ENCODE measurements at places on chromosomes 7 and 10.

DNA sequence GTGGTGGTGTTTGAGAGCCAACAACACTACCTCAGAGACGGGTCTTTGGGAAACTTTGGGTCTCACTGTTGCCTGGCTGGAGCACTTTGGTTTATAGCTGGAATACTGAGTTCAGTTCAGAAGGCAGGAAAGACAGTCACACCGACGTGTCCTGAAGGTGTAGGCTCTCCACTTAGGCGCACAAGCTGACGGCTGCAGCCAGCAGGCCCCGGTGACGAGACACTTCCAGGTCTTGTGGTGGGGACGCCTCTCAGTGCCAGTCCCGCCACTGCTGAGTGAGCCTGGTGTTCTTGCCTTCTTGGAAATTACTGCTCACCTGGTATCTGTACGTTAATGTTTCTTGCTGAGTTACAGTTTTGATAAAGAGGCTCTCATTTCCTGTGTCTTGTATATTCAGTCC, 74.0 kb downstream of the WDR37 start:
- DNase-seq: no peak

DNA sequence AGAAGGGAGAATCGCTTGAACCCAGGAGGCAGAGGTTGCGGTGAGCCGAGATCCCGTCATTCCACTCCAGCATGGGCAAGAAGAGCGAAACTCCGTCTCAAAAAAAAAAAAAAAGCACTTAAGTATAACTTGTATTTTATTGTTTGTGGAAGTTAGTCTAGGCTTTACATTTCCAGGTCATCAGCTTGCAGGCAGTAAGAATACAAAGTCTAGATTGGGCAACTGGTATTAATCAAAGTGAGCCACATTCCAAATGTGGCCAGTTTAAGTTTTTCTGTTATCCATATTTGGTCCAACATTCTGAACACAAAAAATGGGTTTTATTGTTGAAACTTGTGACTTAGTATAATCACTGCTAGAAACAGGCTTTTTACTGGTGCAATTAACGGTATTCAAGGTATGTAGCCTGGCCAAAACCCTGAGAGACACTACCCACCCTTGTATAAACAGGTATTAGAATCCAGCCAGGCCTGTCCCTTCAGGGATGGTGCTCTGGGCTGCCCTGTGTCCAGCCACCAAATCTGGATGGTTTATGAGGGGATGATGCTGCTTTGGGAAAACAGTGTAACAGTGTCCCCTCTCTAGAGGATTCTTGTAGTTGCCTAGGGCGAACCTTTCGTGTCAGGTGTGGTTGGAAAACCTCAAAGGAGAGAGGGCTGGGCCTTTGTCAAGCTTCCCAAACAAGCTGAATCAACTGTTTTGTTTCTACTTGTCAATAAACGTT, 122.1 kb upstream of the EFCAB10 start:
- no peak for DNase-seq

GRCh38 chr7:22587322-22587721, 87.3 kb upstream of the STEAP1B start:
- no peak for DNase-seq

DNA sequence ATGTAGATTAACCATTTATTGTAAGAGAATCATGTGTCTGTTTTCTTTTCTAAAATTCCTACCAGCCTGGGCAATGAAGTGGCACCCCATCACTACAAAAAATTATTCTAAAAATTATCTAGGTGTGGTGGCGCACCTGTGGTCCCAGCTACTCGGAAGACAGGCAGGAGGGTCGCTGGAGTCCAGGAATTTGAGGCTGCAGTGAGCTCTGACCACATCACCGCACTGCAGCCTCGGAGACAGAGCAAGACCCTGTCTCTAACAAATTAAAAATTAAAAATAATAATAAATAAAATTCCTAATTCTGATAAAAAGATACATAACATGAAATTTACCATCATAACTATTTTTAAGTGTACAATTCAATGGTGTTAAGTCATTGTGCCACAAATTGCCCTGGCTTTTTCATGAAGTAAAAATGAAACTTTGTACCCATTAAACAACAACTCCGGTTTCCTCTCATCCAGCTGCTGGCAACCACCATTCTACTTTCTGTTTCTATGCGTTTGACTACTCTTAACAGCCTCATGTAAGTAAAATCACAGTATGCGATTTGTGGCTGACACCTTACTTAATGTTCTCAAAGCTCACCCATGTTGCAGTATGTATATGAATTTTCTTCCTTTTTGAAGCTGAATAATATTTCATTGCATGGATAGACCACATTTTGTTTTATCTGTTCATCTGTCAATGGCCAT, 20.6 kb upstream of the USP6NL start:
- no peak for DNase-seq

DNA sequence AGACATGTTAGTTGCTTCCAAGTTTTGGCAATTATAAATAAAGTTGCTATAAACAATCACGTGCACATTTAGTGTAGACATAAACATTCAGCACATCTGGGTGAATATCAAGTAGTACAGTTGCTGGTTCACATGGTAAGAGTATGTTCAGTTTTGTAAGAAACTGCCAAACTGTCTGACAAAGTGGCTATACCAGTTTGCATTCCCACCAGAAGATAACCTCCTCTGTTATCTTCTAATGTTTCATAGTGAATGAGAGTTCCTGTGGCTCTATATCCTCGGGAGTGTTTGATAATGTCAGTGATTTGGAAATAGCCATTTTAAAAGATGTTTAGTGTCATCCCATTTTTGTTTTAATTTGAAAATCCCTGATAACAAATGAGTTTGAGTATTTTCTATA, 259.6 kb upstream of the PLXDC2 start:
- no peak for DNase-seq

- no peak for DNase-seq
These were observed 73.9 kb upstream of the NMT2 start for GRCh38 chr10:15242261-15242840.

DNA sequence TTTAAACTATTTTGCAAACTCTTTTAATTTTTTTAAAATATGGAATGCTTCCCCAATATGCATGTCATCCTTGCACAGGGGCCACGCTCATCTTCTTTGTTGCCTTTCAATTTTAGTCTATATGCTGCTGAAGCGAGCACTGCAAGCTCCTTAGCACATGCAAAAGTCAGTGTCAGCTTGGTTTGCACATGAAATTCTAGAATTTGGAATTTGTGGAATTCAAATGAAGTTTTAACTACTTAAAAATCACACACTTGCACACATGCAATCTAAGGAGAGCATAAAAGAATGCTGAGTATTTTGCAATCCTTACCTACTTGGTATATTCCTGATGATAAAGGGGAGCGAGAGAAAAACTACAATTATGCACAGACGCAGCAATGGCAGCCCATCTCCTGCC, 78.3 kb upstream of the ATP6V0A4 start:
- DNase-seq: no peak

DNA sequence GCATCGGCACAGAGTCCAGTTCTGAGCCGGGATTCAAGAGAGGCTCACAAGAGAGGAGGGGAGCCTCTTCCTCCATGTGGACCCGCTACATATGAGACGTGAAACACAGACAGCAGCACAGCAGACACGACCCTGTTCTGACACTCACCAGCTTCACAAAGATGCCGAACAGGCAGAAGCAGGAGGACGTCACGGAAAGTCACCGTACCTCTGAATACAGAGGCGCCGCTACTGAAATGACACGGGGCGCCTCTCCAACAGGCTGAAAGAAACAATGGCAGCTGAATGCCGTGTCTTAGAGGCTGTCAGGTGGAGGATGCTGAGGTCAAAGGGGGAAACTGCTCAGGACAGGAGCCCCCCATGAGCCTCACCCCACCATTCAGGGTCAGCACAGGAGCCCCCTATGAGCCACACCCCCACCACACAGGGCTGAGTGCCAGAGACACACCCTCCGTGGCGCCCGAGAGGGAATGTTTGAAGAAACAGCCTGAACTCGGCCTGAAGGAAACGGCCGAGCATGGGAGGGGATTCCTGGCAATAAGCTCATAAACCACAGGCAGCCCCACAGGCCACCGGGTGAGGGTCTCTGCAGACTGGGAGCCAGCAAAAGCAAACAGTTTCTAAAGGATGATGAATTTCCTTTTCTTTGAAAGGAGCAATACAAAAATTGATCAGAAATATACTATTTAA, 510.3 kb downstream of the PTPRN2 start:
- no peak for DNase-seq

- DNase-seq: no peak
These were observed 30.5 kb downstream of the BICC1 start for GRCh38 chr10:58543141-58543540.

DNA sequence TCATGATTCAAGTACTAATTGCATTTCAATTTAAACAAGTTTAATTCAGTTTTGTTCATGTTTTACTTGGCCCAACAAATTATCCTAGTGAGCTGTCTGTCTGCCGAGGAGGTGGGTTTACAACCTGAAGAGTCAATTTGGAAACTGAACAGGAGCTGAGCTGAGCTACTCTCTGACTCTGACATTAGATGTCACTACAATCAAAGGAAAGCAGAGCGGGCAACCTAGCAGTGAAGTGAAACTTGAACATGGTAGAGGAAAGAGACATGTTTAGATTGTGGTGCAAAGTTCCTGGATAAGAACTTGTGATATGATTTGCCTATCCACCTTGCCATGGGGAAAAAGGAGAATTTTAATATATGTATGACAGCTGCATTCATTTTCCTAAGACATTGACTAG, 9.6 kb upstream of the AGR3 start:
- no peak for DNase-seq

DNA sequence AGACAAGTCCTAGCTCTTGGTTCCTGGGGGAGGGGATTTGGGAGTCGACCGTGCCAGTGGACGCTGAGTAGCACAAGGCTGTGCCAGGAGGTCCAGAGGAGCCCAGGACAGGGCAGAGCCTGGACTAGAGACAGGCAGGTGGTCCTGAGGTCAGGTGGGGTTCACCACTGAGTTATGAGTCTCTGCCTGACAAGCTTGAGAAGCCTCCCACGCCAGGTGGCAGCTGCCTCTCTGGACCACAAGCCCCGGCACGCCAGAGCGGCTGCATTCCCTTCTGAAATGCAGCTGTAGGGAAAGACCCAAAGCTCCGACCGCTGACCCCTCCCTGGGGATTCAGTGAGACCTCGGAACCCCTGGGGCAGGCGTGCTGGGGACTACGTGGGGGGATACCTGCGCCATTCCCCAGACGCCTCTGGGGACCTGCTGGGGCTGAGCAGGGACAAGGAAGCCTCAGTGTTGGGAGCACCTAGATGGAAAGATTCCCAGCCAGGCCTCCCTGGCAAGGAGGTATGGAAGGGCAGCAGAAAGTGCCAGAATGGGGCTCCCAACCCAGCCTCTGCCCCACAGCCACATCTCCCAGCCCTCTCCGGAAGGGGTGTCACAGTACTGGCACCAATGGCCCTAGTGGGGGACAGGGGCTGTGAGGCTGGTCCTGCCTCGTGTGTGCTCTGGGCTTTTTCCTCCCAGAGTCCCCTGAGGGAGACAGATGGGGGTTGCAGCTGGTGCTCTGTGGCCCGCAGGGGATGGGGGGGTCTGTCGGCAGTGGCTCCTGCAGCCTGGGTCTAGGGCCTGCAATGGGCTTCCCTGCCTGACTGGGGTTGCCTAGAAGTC, 29.0 kb downstream of the PDGFA start:
- no peak for DNase-seq

- DNase-seq: no peak
These were observed 137.0 kb downstream of the PTPRN2 start for GRCh38 chr7:158450476-158451124.

- no peak for DNase-seq
These were observed 65.7 kb upstream of the NOBOX start for GRCh38 chr7:144468990-144469732.

- DNase-seq: no peak
These were observed 15.9 kb downstream of the DLG5 start for GRCh38 chr10:77910524-77911145.

DNA sequence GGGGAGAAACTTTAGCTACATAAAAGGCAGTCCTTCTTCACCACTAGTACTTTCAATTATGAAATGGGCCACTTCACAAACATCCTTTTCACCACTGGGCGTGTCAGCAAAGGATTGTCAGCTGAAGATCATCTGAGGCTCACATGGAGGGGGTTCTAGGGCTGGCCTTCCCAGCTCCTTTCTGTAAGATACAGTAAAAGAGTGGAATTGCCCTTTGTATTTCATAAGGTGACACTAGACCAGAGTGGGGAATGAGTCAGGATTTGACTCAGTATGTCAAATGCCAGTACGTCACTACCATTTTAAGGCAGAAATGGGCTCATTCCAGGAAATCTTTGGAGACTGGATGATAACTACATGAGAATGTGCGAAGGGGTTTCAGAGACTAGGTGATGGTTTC, 21.2 kb upstream of the BLOC1S2 start:
- DNase-seq: no peak

GRCh38 chr10:91579329-91579985, 53.4 kb downstream of the PPP1R3C start:
- no peak for DNase-seq

- no peak for DNase-seq
These were observed 19.9 kb downstream of the CASD1 start for GRCh38 chr7:94529516-94529915.

DNA sequence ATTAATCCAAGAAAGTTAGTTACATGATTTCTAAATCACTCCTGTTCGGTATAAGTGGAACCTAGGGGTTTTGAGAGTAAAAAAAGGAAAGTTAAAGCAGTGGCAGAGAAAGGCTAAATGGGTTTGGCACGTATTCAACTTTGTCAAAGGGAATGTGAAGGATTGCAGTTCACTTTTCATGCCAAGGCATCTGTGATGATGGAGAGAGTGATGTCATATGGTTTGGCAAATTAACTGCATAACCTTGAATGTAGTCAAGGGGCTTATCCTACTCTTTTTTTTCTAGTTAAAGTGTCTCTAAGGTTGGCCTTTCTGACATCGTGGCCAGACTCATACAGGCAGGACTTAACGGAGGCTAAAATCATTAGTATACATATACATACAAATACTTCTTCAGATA, 277.8 kb downstream of the EXOC4 start:
- no peak for DNase-seq

GRCh38 chr7:103379270-103379975, 32.0 kb downstream of the PSMC2 start:
- DNase-seq: no peak

DNA sequence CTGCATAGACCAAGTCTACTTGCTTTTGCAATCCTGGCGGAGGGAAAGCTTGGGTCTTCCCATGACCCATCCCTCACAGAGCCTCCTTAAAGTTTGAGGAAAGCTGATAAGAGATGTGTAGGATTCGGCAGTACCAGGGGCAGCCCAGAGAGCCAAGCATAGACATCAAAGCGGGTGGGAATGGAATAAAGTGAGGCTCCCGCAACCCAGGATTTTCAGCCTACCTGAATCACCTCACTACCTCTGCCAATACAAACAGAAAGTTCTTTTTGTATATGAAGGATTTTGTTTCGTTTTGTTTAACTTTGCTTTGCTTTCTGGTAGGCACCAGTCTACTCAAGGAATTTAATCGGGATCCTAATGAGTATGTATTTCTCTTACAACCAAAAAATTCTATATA, 451.7 kb downstream of the PLXNA4 start:
- no peak for DNase-seq

GRCh38 chr10:117590101-117590875, 47.7 kb downstream of the EMX2 start:
- DNase-seq: no peak

DNA sequence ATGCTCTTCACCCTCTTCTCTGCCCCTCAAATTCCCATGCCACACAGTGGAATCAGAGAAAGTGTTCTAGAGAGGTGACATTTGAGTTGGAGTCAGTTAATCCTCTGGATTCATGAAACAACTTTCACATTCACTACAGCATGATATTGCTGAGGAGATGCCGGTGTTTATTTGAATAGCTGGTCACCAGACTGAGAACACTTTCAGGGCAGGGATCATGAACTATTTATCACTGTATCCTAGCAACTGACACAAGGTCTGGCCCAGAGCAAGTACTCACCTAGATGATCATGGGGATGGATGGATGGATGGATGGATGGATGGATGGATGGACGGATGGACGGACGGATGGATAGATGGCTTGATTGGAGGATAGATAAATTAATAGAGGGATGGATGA, 116.7 kb upstream of the ZMIZ1 start:
- DNase-seq: no peak
